ENCODE measurements at places on chromosomes 1 and 21.
A peak's percentile ranks its signal among the peaks of the same experiment; 100 is the strongest.

GRCh38 chr1:185104083-185104482 is 52.7 kb downstream of the TRMT1L start:
- no peak for DNase-seq

DNA sequence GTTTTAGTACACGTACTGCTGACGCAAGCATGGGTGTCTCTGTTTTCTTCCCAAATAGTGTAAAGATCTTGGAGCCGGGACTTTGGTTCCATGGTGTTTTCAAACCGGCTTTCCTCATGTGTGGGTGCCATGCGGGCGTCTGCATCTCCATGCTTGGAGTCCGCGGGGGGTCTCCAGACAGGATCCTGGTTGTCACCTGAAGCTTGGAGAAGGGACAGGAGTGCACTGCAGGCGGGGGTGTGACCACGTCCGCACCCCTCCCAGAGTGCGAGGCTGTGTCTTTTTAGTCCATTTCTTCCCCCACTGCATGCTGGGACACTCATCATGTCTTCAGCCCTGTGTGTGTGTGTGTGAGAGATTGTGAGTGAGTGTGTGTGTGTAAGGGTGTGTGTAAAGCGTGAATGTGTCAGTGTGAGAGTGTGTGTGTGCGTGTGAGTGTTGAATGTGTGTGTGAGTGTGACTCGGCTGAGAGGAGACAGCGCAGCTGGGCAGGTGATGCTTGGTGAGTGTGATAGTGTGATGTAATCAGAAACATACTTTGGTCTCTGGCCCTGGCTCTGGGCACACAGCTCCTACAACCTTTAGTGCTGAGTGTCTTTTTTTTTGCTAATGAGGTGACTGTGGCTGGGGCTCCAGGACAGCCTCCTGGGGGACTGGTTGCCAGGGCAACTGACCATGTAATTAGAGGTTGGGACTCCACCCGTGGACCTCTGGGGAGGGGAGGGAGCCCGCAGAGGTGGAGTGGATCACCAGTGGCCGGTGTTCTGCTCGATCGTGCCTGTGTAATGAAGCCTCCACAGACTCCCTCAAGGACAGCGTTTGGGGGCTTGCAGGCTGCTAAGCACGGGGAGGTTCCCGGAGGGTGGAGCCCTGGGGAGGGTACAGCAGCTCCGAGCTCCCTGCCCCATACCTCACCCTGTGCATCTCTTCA is 55.1 kb downstream of the AGPAT3 start:
- DNase-seq, result no peak

- no peak for DNase-seq
Measured at GRCh38 chr1:32250893-32251716, at the start of gene LCK. Gene LCK, plus strand, starts transcription at chr1:32251265. Its CDS starts 23,065 bp downstream, at chr1:32274330.

- DNase-seq, result no peak
Measured at GRCh38 chr1:45407629-45408287, 67.5 kb upstream of the MUTYH start.

- DNase-seq, result no peak
Measured at GRCh38 chr21:34675871-34676270, 7.1 kb downstream of the CLIC6 start.

DNA sequence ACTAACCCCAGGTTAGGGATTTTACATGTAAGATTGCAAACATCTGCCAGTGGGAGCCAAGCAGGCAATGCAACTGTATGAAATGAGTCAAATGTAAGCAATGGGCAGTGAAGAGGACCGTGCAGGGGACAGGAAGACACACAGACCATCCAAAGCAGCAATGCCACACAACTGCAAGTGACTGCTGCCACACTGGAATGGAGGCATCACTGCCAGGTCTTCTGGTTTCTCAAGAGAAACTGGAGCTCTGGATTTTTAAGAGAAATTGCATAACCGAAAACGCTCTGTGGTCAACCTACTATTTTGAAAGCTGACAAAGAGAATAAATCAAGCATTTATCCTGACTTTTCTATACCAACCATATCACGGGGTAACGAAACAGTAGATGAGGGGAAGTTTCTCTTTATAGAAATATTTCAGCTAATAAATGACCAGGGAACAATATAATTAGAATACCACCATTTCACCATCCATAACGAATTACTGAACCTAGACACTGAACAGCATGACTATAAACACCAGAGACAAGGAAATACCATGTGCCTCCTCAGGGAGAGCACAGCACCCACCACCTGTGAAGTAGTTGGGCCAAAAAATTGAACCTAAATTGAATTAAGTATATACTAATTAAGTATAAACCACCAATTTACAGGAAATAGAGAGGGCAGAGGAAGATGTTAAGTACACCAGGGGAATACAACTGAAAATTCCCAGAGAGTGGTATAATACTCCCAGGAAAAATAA is 4.4 kb downstream of the AK2 start:
- DNase-seq, result peak; percentile 49

GRCh38 chr1:42177541-42177981 is 13.0 kb upstream of the GUCA2A start:
- DNase-seq, result peak; percentile 93

GRCh38 chr1:37476087-37476452 is 1.7 kb downstream of the ZC3H12A start:
- DNase-seq, result no peak

DNA sequence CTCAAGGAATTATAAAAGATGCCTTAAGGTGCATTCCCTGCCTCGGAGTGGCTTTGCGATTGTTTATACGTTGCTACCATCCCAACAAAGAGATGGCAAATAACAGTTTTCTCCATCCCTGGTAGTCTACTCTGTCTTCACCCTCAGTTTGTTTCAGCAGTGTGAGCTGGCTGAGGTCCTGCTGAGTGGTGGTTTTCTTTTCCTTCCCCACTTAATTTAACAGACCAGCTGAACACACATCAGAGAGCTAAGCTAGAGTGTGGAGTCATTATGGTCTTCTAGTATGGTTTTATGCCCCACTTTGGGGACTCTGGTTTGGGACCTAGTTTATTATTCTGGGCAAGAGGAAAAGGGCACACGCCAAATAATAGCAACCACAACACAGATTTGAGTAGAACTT is 2.2 kb downstream of the PIGV start:
- no peak for DNase-seq

GRCh38 chr1:23446661-23447310 is 22.2 kb upstream of the TCEA3 start:
- no peak for DNase-seq

GRCh38 chr1:160090760-160091159 is 7.7 kb downstream of the IGSF8 start:
- DNase-seq, result no peak

GRCh38 chr21:15285556-15285955 is 220.8 kb upstream of the NRIP1 start:
- DNase-seq, result no peak

- DNase-seq, result peak; percentile 68
Measured at GRCh38 chr1:54287176-54287650, 87.2 kb downstream of the MRPL37 start.

DNA sequence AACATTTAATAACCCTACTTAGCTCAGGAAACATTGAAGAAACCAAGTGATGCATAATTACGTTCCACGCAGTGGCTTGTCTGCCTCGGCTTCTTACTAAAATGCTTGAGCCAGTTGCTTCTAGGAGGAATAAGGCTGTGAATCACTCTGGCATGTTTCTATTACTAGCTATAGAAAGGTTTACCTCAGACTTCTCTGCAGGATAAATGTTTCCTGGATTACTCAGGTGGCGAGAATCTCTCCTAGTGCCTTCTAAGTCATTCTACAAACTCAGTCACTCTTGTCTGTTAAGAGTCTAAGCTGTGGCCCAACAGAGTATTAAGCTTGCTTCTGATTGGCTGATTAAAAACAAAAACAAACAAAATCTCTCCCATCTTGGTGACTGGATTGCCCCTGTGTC is 92.0 kb upstream of the RALGPS2 start:
- DNase-seq, result no peak

- DNase-seq, result no peak
Measured at GRCh38 chr1:38446936-38447335, 400.3 kb upstream of the POU3F1 start.

- DNase-seq, result no peak
Measured at GRCh38 chr1:29685387-29685786, 449.1 kb downstream of the PTPRU start.

DNA sequence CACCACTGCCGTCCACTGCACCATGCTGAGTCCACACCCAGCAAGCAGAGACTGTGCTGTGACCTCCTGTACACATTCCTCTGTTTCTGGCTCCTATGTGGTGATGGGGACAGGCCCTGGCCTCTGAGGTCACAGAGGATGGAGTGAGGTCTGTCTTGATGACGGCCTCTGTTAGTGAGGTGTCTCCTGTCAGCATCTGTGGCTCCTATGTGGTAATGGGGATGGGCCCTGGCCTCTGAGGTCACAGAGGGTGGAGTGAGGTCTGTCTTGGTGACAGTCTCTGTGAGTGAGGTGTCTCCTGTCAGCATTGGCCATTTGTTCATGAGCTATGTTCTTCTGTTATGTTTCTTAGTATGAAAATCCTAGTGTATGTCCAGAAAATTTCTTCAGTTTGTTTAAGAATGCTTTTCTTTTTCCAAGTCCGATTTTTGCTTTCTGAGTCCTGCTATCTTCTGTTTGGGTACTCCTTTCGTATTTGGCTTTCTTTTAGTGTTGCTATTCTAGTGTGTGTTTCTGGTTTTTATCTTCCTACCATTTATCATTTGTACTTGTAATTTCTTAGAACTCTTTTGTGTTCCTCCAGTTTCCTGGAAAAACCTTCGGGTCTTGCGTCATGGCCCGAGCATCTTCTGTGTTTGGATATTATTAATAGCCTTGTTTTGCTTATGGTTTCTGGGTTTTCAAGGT is 13.4 kb downstream of the SNAP47 start:
- DNase-seq, result no peak

DNA sequence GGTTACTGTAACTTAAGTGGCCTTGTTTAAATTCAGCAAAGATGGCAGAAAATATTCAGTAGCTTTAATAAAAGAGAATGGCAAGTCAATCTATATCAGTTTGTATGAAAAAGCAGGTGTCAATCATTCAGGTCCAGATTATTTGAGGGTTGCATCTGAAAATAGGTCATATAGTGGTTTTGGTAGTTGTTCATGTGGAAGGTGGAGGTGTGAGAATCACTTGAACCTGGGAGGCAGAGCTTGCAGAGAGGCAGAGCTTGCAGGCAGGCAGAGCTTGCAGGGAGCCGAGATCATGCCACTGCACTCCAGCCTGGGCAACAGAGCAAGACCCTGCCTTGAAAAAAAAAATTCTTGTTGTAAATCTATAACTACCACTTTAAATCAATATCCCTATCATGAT is 88.6 kb downstream of the ZSWIM5 start:
- no peak for DNase-seq

DNA sequence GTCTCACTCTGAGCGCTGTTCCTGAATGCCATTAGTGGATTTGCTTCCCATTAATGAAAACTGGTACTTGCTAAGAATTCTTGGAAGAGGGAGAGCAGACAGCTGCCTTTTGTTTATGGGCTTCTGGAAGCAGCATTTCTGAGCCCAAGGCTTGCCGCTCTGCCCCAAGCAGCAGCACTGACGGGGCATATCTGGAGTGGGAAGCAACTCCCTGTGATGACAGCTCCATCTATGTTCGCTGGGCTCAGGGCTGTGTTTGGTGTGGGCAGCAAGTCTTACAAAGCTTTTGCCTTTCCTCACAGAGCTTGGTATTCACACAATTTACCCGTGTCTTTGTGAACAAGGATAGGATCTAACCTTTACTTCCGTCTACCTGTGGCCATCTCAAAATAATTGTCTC is 72.2 kb downstream of the DDX20 start:
- DNase-seq, result no peak

- no peak for DNase-seq
Measured at GRCh38 chr1:62070384-62071011, 124.2 kb upstream of the L1TD1 start.

DNA sequence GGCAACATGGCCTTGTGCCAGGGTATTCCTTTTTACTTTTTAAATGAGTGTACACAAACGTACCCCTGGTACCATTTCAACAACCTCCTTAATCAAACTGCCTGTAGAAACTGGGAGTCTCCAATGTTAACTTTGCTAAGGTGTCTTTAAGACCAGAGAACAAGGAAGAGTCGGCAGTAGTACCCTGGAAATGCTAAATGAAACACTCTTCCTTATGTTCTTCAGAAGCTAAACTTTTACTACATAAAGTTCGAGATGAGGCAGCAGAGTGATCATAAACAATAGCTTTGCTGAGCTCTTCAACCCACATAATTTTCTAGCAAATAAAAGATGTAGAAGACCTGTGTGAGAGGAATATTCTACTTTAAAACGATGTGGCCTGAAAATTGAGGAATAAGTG is 297.7 kb upstream of the NRIP1 start:
- no peak for DNase-seq

DNA sequence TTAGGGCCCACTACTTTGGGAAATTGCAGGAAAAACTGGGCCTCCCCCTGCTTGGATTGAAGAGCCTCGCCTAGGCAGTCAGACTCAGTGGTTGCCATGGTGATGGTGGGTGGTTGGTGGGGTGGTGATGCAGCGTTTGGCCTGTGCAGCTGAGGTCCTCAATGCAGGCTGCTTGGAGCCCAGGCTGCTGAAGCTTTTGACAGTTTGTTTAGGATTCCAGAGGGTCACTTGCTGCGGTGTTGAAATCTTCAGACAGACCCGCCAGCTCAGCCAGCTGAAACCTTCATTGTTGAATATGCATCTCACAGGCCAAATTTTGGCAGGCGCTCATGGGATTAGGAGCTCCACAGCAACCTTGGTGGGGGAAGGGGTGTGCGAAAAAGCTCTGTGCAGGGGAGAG is 67.9 kb downstream of the CACNA1E start:
- DNase-seq, result peak; percentile 32

- DNase-seq, result peak; percentile 39
Measured at GRCh38 chr1:66371233-66372005, 162.5 kb upstream of the SGIP1 start.

- no peak for DNase-seq
Measured at GRCh38 chr1:37553598-37553926, 531 bp downstream of the SNIP1 start.

DNA sequence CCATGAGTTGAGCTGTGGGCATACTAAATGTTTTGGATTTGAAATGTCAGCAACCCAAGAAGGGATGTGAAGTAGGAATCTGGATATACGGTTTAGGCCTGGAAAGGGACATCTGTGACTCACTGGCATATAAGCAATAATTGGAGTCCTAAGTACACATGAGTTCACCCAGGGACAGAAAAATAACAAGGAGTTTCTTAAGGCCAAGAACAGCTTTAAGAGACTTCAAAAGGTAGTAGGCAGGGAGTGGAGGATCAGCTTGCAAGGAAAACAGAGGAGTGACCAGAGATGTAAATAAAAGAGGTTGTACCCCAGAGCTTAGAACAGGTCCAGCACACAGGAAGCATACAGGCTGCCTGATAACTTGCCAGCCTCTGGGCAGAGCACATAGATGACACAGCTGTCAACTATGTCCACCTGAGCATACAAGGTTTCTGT is 28.1 kb downstream of the TMEM50B start:
- peak; percentile 22 for DNase-seq

DNA sequence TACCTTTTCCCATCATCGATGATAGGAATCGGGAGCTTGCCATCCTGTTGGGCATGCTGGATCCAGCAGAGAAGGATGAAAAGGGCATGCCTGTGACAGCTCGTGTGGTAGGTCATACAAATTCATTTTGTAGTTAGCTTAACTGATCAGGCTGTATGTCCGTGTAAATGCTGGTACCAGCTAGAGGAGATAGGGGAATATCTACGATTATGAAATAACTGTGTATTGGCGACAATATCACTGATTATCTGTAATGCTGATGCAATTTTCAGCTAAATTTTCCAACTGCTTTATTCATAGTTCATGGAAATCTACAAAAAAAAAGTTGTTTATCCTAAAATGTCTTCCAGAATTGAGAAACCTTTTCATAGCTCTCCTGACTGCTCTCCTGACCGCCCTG is 8.3 kb downstream of the PRDX6 start:
- DNase-seq, result no peak

Data from fibroblast of lung (primary cell).